ENCODE measurements at places on chromosomes 1 and 21.

DNA sequence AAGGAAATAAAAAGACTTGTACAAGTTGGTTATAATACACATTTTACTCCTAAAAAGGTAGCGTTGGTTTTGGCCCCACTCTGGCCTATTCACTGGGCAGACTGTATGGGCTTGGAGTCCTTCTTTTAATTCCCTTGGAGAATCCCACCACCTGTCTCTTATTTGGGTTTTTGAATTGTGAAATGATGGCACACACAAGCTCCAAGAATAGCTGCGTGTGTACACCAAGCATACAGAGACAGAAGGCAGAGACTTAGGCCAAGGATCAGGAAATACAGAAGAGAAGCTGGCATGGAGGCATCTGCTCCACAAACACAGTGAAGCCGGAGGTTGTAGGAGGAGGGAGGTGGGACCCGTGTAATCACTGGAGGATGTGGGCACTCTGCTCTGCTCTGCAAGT is 29.1 kb downstream of the DDR2 start:
- DNase-seq, result no peak

DNA sequence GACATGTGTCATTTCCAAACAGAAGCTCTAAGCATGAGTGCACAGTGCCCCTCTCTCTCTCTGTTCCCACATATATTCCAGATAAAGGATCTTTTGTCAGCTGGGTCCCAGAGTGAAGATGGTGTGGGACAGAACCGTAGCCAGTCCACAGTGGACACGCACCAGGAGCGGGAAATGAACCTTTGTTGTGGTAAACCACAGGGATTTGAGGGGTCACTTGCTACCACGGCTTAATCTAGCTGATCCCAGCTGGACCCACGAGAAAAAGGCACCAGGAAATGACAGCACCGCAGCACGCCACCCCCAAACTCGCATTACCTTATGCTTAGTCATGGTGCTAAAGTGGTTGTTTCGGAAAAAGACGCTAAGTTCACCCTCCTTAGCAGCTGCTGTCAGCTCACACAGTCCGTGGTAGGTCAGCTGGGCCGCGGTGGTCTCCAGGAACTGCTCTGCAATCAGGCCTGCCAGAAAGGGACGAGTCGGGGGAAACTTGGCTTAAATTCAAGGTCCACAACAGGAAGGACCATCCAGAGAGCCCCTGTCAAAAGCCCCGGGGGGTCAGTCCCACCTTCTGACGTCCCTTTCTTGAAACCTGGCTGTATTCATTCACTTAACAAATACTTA is 7.5 kb downstream of the MINDY1 start:
- no peak for DNase-seq

DNA sequence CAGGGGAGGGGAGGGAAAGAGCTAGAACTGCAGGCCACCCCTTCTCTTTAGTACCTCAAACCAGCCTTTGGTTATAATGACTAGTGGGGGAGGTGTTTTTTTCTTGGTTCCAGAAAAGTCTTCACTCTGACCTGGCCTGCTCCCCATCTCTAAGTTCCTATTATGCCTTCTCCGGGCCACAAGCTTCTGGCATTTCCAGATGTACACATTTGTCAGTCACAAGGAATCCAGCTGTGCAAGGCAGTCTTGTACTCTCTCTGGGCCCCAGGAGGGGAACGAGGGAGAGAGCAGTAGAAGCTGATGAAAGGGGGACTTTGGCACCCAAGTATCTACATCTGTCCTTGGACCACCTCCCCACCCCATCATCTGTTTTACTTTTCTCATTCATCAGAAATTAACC is 2.7 kb upstream of the FALEC start:
- no peak for DNase-seq

- no peak for DNase-seq
These were observed 4.1 kb downstream of the CRYZ start for GRCh38 chr1:74728736-74729135.

GRCh38 chr1:205972081-205972480 is 28.8 kb upstream of the SLC26A9 start:
- DNase-seq, result no peak

DNA sequence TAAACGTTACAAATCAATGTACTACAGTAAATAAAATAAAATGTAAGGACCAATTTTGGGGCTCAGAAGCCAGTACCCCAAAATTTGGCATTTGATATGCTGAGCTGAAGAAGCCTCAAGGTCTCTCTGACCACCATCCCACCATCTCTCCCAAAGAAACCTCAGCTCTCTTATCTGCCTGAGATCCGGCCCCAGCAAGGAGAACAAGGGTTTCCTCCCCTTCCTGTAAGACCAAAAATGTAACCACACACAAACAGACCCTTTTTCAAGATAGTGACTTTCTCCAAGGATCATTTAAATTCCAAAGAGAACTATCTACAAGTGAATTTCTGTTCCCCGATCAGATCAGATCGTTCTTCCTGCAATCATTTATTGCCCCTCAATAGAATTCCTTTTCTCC is 68.1 kb upstream of the SLC45A1 start:
- no peak for DNase-seq

DNA sequence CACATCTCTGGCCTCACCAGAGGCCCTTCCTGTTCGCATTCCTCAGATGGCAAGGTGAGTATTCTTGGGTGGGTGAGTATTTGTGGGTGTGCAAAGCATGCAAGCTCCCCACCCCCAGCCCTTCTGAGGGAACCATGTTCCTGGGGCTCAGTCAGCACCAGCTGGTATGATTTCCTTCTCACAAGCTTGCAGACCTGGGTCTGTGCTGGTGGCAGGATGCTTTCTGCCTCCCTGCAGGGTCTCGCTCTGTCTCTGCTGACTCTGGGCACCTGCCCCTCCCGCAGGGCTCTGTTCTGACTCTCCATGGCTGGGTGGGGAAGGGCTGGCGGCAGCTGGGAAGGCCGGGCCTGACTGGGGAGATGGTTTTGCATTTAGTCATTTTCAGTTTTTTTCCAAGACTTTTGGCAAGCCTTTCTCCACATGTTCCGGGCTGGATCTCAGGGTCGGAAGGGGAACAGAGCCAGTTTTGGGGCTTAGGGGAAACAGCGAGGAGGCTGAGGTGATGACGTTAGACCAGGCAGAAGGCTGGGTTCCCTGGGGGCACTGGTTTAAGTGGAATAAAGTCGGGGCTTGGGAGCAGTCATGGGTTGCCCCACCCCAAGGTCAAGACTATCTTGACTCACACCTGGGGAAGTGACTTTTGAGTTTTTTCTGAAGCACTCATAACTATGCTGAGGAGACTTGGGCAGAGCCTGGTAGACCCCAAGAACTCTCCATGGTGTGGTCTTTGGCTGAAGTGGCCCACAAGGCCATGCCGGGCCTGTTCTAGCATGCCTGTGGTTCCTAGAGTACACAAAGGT is 6.2 kb downstream of the RASSF5 start:
- DNase-seq, result no peak

GRCh38 chr1:197140121-197140520 is 6.3 kb downstream of the ASPM start:
- no peak for DNase-seq

GRCh38 chr1:153545067-153546055 is at the start of gene S100A4:
TSS of gene S100A4 (minus strand) at chr1:153545806. CDS start at chr1:153544794, 1,012 bp downstream.
- peak; percentile 88 for DNase-seq

DNA sequence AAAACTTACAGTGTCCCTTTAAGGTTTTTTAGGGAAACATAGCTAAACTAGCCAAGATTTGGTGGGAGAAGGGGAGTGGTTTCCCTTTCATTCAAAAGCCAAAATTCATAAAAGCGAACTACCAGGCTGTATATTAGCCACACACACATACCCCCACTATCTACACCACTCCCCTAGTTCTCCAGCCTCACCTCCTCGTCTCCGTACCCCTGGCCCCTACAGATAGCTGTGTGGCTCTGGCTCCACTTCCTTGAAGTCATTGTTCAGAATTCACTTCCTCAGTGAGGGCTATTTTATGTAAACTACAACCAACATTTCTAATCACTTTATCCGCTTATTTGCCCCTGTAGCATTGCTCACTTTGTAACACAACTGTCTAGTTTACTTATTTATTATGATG is 5.3 kb upstream of the DPH5 start:
- DNase-seq, result no peak

DNA sequence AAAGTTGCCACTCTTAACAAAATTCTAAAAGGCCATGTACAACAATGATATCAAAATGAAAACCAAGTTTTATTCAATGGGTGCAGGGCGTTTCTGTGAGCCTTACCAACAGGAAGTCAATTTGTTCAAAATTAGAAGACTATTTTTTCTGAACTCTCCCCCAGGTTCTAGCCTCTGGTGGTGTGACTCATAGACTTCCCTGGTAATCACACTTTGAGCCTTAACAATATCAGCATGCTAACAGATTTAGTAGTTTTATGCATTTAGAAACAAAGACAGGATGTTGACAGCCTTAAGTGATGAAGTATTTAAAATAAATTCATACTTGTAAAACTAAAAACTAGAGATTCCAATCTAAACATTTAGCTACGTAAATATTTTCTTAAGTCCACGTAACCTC is 88.4 kb downstream of the LRRC8C start:
- DNase-seq, result peak; percentile 67

GRCh38 chr1:231279683-231280082 is 38.7 kb downstream of the GNPAT start:
- DNase-seq, result no peak

GRCh38 chr1:92790867-92791266 is 6.0 kb upstream of the EVI5 start:
- no peak for DNase-seq

GRCh38 chr1:161164901-161165610 is 1.2 kb upstream of the PPOX start:
- DNase-seq, result no peak

GRCh38 chr1:187471555-187471954 is 642.8 kb downstream of the PLA2G4A start:
- no peak for DNase-seq

DNA sequence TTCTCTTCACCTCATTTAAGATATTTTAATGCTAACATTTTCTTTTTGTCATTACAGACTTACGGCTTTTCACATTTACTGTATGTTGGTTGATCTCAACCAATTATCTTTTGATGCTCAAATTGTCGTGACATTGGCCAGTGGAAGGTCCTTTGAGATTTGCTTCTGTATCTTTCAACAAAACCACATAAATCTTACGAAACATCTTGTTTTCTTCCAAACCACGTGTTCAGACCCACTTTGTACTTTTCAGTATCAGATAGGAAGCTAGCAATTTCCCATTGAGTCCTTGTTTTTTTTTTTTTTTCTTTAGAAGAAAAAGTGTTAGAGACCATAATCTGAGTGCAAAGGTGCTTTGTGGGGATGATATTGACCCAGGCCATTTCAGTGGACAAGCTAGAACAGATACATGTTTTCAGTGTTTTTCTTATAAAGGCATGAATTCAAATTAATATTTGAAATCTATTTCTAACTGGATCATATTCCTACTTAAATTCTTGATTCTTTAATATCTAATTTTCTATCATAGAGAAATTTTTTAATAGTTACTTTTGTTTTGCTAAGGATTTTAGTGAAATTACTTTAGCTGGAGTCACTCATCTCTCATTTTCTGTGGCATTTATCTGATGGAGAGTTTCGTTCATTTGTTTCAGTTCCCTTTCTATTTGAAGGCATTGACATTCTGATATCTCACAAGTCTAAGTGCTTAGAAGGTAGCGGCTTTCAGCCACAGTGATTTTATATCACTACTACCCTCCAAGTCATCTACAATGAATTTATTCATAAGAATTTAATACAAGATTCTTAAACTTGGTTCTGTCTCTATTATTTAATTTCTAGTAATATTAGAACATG is 26.7 kb downstream of the ATG4C start:
- DNase-seq, result no peak

- DNase-seq, result no peak
These were observed 42.4 kb downstream of the PEX14 start for GRCh38 chr1:10516925-10517676.

- DNase-seq, result no peak
These were observed 16.2 kb upstream of the POFUT2 start for GRCh38 chr21:45303751-45304475.

DNA sequence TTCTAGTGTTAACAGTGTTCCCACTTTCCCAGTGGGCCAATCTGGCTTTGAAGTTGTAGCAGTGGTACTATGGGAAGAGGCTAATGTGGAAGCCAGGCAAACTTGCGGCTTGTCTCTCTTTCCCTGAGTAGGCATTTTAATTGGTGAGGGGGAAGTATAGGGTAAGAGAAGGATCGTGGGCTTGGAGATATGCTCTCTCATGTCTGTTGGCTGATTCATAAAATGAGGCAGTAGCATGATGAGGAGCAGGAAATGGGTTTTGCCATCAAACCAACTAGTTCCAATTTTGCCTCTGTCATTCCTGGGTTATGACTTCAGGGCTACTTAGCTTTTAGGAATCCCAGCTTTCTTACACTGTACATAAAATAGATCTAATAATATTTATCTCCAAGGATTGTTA is 12.1 kb downstream of the C8A start:
- no peak for DNase-seq

GRCh38 chr1:78856096-78856495 is 150.4 kb downstream of the ADGRL4 start:
- no peak for DNase-seq

- no peak for DNase-seq
These were observed 20.1 kb downstream of the SLC1A7 start for GRCh38 chr1:53122201-53122885.

- DNase-seq, result no peak
These were observed 2.8 kb downstream of the KCNN3 start for GRCh38 chr1:154867064-154867825.

GRCh38 chr1:95168761-95169351 is 51.7 kb downstream of the TLCD4 start:
- DNase-seq, result no peak

DNA sequence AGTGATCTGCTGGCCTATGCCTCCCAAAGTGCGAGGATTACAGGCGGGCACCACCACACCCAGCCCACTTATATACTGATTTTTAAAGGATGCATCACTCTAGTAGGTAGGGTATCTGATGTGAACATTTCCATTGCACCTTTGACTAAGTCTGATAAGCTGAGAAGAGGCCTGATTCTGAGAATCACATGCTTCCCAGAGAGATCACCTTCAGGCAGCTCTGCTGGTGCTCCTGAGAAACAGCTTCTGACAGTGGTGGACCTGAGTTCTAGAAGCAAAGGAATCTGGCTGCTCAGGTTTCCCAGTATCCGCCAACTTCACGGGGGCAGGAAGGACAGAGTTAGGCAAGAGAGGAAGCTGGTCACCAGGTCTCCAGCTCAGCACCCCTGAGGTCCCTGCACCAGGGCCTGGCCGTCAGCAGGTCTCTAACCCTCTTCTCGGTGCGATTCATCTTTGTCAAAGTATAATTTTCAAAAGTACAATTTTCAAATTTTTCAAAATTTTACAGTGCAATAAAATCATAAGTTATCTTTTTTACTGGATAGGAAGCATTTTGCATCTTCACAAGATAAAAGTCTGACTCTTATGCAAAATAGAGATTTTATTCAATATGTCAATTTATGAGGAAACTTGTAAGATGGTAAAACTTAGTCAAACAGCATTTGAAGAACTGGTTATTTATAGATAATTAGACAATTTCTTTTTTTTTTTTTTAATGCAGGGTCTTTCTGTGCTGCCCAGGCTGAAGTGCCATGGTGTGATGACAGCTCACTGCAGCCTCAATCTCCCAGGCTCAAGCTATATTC is 25.8 kb upstream of the MPZL1 start:
- DNase-seq, result no peak

All from CD4-positive, alpha-beta T cell treated with Interleukin-12 subunit alpha and Interleukin-12 subunit beta, for 1 hour (primary cell).